ENCODE measurements at places on chromosomes 2 and 18.
A peak's percentile ranks its signal among the peaks of the same experiment; 100 is the strongest.

DNA sequence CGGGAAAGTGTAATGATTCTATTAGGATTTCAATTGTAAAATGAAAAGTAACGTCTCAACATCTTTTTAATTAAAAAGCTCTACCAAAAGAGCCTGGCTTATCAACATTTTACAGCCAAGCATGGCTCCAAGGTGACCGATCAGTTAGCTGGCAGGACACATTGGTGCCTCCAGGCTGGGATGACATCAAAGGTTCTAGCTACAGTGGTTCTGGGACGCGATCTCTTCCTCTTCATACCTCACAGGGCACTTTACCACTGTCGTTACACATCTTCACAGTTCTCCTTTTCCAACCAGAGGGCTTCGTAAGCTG, 693 bp downstream of the ORC2 start:
- H3K4me3 ChIP-seq = peak overlapping the region; percentile 97
- DNase-seq = no peak
- no peaks in the 10 kb centered on the region for H3K36me3 ChIP-seq
- H3K27me3 ChIP-seq = no peaks in the 10 kb centered on the region
- H3K4me1 ChIP-seq = peaks cover 29% of the 10 kb centered on the region

GRCh38 chr2:54814389-54815147, 91.1 kb downstream of the EML6 start:
- DNase-seq = no peak
- no peak overlapping the region for H3K27ac ChIP-seq
- no peak overlapping the region for H3K4me3 ChIP-seq
- H3K4me1 ChIP-seq = no peaks in the 10 kb centered on the region
- no peaks in the 10 kb centered on the region for H3K36me3 ChIP-seq
- H3K27me3 ChIP-seq = no peaks in the 10 kb centered on the region

DNA sequence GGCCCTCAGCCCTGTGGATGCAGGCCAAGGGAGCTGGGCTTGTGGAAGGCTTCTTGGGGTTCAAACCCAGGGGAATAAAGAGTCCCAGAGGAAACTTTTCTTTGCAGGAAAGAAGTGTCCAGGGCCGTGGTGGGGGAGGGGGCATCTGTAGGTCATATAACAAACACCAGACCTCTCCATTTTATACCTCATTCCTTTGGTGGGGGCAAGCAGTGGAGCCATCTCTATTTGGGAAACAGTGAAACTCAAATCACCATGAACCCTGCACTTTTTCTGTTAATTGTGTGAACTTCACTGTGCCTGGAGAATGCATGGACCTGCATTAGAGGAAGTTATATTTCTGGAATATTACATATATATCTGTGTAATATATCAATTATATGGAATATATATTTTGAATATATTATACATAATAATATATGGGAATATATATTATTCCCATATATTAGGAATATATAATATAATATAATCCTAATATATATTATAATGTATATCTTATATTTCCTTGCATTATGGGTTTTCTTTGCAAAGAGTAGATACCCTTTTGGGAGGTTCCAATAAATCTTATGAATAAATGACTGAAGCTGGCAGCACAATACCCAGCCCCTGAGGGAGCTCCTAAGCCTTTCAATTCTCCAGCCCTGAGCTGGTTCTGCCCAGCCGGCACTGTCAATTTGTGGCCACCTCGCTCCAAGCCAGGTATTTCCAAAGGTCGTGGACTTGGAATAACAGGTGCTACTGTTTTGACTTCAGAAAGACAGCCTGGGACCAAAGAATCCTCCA, 97.7 kb upstream of the PKDCC start:
- no peaks in the 10 kb centered on the region for H3K36me3 ChIP-seq
- no peak for DNase-seq
- H3K4me1 ChIP-seq = no peaks in the 10 kb centered on the region
- H3K27ac ChIP-seq = no peak overlapping the region
- no peaks in the 10 kb centered on the region for H3K27me3 ChIP-seq

- no peaks in the 10 kb centered on the region for H3K27me3 ChIP-seq
- H3K27ac ChIP-seq = no peak overlapping the region
- no peak overlapping the region for H3K4me3 ChIP-seq
- no peaks in the 10 kb centered on the region for H3K36me3 ChIP-seq
These were observed 119.2 kb downstream of the PAX3 start for GRCh38 chr2:222179592-222179991.

GRCh38 chr18:79680100-79680879, 687 bp downstream of the CTDP1 start:
- H3K4me3 ChIP-seq = peak overlapping the region; percentile 77
- DNase-seq = no peak
- peak overlapping the region; percentile 96 for H3K27ac ChIP-seq
- no peaks in the 10 kb centered on the region for H3K36me3 ChIP-seq
- no peaks in the 10 kb centered on the region for H3K27me3 ChIP-seq
- H3K4me1 ChIP-seq = peaks cover 38% of the 10 kb centered on the region

GRCh38 chr2:106076941-106077340, 117.2 kb downstream of the UXS1 start:
- no peaks in the 10 kb centered on the region for H3K4me1 ChIP-seq
- no peak overlapping the region for H3K27ac ChIP-seq
- DNase-seq = no peak
- H3K27me3 ChIP-seq = no peaks in the 10 kb centered on the region
- no peak overlapping the region for H3K4me3 ChIP-seq

DNA sequence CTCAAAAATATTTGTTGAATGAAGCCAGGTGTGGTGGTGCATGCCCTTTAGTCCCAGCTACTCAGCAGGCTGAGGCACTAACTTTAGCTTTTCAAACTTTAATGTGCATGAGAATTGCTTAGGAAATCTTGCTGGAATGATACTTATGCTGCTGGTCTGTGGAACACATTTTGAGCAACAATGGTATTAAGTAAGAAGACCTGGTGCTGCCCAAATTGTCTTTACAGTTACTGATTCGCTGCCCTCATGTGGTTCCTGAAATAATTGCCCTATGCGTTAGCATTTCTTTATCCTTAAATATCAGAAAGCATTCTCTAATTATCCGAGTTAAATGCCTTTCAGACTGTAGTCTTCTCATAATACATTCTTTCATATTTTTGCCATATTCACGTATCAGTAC, 76.0 kb upstream of the SESTD1 start:
- no peaks in the 10 kb centered on the region for H3K36me3 ChIP-seq
- no peak for DNase-seq
- H3K27ac ChIP-seq = no peak overlapping the region

- no peaks in the 10 kb centered on the region for H3K27me3 ChIP-seq
- H3K4me1 ChIP-seq = no peaks in the 10 kb centered on the region
- no peaks in the 10 kb centered on the region for H3K36me3 ChIP-seq
- no peak overlapping the region for H3K27ac ChIP-seq
- DNase-seq = no peak
- H3K4me3 ChIP-seq = no peak overlapping the region
These were observed 51.9 kb upstream of the TMEM163 start for GRCh38 chr2:134770702-134771101.

DNA sequence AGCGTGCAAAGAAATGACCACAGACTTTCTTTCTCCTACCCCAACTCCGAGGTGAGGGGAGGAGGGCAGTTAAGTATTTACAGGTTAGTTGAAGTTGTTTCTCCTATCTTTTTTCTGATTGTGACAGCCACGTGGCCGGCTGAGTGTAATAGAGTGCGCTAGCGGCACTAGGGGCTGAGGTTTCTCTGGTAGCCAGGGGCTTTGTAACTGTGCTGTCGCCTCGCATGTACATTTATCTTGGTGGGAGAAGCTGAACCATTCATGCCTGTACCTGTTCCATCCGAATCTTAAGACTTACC, 214.1 kb upstream of the STON1 start:
- peak overlapping the region; percentile 92 for H3K27ac ChIP-seq
- H3K4me1 ChIP-seq = peaks cover 28% of the 10 kb centered on the region
- no peaks in the 10 kb centered on the region for H3K36me3 ChIP-seq

DNA sequence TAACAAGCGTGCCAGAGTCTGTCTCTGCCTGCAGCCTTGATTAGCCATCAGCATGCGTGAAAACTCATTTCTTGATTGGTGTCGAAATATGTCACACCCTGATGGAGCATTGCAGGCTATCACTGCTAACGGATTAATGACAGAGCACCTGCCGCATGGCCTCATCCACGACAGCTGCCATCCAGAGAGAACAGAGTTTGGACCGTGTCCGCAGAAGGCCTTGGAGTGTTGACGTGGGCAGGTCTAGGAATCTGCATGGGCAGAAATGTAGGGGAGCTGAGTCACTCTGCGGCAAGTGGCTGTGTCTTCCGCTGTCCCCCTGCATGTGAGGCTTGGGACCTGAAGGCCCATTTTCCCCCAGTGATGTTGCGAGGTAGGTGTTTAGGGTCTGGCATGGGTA, 43.0 kb downstream of the KLHL29 start:
- no peaks in the 10 kb centered on the region for H3K36me3 ChIP-seq
- no peak for DNase-seq
- no peaks in the 10 kb centered on the region for H3K27me3 ChIP-seq
- H3K4me1 ChIP-seq = peaks cover 30% of the 10 kb centered on the region
- H3K4me3 ChIP-seq = no peak overlapping the region

GRCh38 chr2:142874293-142874814, 3.1 kb upstream of the KYNU start:
- no peak overlapping the region for H3K4me3 ChIP-seq
- H3K4me1 ChIP-seq = peaks cover 33% of the 10 kb centered on the region
- no peaks in the 10 kb centered on the region for H3K36me3 ChIP-seq
- no peak for DNase-seq

DNA sequence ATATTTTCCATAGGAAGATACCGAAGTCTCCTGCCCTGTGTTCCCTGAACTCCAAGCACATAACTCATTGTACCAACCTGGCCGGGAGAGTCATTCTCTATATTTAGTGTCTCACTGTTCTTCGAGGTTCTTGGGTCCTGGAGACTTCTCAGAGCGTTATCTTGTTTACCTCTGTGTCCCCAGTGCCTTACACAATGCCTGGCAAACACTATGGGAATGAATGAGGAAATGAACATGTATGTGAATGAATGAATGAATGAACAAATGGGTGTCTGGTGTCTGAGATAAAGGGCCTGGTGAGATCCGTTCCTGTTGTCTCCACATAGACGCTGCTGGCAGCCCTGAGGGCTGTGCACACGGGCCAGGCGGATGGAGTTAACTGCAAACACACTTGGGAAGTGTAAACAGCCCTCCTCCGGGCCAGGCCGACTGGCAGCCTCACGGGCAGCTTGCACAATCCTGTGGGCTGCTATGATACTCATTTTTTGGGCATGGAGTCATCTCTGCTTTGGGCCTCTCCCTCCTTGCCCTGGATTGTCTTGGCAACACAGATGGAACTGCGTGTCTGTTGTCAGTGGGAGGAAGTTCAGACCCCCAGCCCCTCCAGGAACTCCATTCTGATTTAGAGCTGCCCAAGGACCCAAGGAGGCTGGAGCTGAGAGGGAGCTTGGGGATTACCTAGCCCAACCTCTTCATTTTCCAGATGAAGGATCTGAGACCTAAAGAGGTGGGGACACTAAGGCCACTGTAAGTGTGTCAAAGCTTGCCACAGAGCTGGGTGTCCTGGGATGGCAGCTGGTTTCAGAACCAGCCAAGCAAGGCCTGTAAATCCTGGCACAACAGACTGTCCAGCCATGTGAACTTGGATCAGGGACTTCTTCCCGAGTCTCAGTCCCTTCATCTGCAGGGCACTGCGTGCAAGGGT, 124.4 kb downstream of the INHBB start:
- H3K4me3 ChIP-seq = no peak overlapping the region
- peaks cover 55% of the 10 kb centered on the region for H3K4me1 ChIP-seq
- peak overlapping the region; percentile 73 for H3K27ac ChIP-seq
- DNase-seq = no peak
- no peaks in the 10 kb centered on the region for H3K27me3 ChIP-seq

DNA sequence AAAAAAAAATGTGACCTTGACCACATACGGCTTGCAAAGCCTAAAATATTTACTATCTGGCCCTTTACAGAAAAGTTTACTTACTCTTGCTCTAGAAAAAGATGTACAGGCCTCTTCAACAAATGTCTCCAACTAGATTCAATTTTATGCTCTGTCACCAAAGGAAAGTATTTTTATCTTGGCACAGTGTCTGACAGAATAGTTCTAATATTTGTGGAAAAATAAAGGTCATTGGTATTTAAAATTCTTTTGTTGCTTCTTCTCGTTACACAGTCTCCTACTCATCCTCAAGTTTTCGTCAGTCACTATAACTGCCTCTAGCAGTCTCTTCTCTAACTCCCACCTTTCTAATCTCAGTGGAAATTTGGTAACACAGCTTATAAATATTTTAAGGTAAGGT, 1.4 kb downstream of the RBKS start:
- H3K27ac ChIP-seq = peak overlapping the region; percentile 7
- DNase-seq = no peak
- H3K27me3 ChIP-seq = no peaks in the 10 kb centered on the region
- no peaks in the 10 kb centered on the region for H3K36me3 ChIP-seq
- H3K4me1 ChIP-seq = peaks cover 19% of the 10 kb centered on the region

- no peak for DNase-seq
- no peaks in the 10 kb centered on the region for H3K4me1 ChIP-seq
- no peak overlapping the region for H3K27ac ChIP-seq
- H3K4me3 ChIP-seq = no peak overlapping the region
These were observed 151.0 kb downstream of the PMAIP1 start for GRCh38 chr18:60050821-60051220.

DNA sequence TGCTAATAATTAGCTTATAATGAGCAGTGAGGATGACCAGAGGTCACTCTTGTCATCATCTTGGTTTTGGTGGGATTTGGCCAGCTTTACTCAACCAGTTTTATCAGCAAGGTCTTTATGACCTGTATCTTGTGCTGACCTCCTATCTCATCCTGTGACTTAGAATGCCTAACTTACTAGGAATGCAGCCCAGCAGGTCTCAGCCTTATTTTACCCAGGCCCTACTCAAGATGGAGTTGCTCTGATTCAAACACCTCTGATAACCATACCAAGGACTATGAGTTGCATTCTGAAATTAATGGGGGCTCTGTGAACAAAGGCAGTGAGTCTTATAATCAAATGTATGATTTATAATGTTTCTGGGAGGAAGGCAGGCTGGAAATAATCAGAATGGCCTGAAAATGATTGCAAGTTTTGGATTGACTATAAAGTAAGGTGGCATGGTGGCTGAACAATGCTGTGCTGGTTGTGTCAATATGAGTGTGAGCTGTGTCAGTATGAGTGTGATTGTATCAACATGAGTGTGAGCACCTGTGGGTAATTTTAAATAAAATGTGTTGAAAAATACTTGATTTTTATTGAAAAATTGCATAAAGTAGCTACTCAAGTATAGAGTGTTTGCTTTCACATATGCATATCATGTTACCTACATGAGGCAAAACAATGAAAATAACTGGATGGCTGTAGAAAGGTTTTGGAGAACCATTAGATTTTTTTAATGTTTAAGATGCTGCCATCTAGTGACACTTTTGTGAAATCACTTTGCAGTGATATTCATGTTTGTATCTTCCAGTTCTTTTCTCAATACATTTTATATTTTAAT, 103.0 kb downstream of the KYNU start:
- no peaks in the 10 kb centered on the region for H3K27me3 ChIP-seq
- H3K27ac ChIP-seq = no peak overlapping the region
- no peaks in the 10 kb centered on the region for H3K4me1 ChIP-seq
- DNase-seq = no peak
- H3K36me3 ChIP-seq = no peaks in the 10 kb centered on the region

GRCh38 chr2:212677466-212677865, 138.9 kb upstream of the ERBB4 start:
- no peak for DNase-seq
- H3K4me3 ChIP-seq = no peak overlapping the region
- H3K27ac ChIP-seq = no peak overlapping the region
- H3K27me3 ChIP-seq = no peaks in the 10 kb centered on the region
